ENCODE measurements at places on chromosomes 6 and 20. TPM values are rescaled to one million over a fixed set of nuclear protein-coding genes. Genes with fewer than 3 reads are reported as not detected.

DNA sequence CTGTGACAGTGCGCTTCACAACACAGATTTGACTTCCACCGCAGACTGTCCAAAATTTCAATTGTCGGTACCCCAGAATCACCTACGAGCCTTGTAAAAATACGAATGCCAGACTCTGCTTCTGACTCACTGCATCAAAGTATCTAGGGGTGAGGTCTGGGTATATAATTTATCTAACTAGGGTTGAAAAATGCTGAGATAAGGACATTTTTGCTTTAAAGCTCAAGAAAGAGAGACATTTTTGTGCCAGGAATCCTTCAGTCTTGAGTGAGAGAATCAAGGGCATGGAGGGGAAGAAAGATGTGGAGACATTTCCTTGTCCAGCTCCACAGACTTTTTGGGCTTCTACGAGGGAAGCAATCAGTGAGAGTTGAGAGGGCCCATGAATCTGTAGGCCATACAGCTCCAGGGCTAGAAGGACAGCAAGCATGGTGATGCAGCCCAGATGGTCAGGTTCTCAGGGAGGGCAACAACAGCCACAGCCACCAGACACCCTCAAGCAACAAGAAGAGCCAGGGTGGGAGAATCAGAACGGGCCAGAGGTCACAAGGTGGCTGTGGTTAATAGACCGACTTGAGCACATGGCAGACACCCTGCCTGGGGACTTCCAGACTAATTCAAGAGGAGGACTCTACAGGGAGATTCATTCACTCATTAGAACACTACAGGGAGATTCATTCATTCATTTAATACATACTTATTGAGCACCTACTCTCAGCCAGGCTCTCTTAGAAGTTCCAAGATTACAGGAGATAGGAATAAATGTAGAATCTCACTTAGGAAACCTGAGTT is 211.1 kb upstream of the PRDM1 start:
- no peaks in the 10 kb centered on the region for H3K36me3 ChIP-seq
- H3K27me3 ChIP-seq, result no peaks in the 10 kb centered on the region
- no peaks in the 10 kb centered on the region for H3K4me1 ChIP-seq
- no peak overlapping the region for H3K27ac ChIP-seq
- DNase-seq, result no peak

PRDM1 gene
- total RNA-seq, result 3.3 TPM

- peak; percentile 96 for DNase-seq
- H3K36me3 ChIP-seq, result no peaks in the 10 kb centered on the region
- H3K27ac ChIP-seq, result peak overlapping the region; percentile 67
- no peaks in the 10 kb centered on the region for H3K4me1 ChIP-seq
- H3K4me3 ChIP-seq, result no peak overlapping the region
- no peaks in the 10 kb centered on the region for H3K27me3 ChIP-seq
These were observed 704.2 kb upstream of the CITED2 start for GRCh38 chr6:140078561-140079125.

- H3K27ac ChIP-seq, result peak within 1 kb of the TSS; percentile 81
- H3K27me3 ChIP-seq, result no peaks in the 10 kb centered on the region
- DNase-seq, result no peak
- peak within 1 kb of the TSS; percentile 86 for H3K4me3 ChIP-seq
- H3K36me3 ChIP-seq, result peaks cover 4% of the 10 kb centered on the region
These were observed at the start of gene CDC40 for GRCh38 chr6:110180228-110181008. CDC40 (plus strand) TSS chr6:110180427; CDS start chr6:110180445, 18 bp downstream.

- H3K4me3 ChIP-seq, result no peak overlapping the region
- DNase-seq, result no peak
- H3K4me1 ChIP-seq, result peaks cover 17% of the 10 kb centered on the region
- no peak overlapping the region for H3K27ac ChIP-seq
These were observed 25.3 kb upstream of the CD93 start for GRCh38 chr20:23111307-23111943.

- H3K27ac ChIP-seq, result no peak overlapping the region
- H3K4me1 ChIP-seq, result no peaks in the 10 kb centered on the region
- no peaks in the 10 kb centered on the region for H3K36me3 ChIP-seq
- H3K27me3 ChIP-seq, result no peaks in the 10 kb centered on the region
These were observed 31.9 kb upstream of the JARID2 start for GRCh38 chr6:15213838-15214400.

ZNF334 gene
- total RNA-seq, result 8.5 TPM

C6orf62 gene
- total RNA-seq, result 67.6 TPM

PI16 gene
- total RNA-seq, result 65.7 TPM

GRCh38 chr6:107718341-107718740 is 105.8 kb downstream of the SCML4 start:
- no peak overlapping the region for H3K4me3 ChIP-seq
- no peak overlapping the region for H3K27ac ChIP-seq
- no peak for DNase-seq
- H3K36me3 ChIP-seq, result no peaks in the 10 kb centered on the region

All from muscle of leg (tissue), 16 donors.